GM06990 (cell line): ENCODE measurements at places on chromosomes 5 and 9.

DNA sequence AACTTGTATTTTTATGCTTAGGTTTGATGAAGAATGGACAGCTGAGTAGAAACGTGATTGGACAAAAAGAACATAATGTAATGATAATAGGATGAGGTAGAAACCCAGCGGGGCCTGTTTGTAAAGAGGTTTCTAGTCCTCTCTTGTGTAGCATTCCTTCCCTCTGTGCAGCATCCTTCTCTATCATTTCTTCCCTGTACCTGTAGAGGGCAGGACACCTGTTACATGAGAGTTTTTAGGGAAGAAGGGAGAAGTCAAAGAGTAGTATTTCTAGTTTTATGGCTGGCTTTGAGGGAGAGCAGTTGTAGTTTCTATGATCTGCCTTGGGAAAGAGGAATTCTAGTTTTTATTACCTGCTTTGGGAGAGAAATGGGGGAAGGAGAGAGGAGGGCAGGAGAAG is 162.1 kb upstream of the FST start:
- DNase-seq, result no peak

GRCh38 chr9:22067196-22067595 is 58.1 kb upstream of the CDKN2B start:
- no peak for DNase-seq

- no peak for DNase-seq
These were observed 33.9 kb downstream of the ZFR start for GRCh38 chr5:32410630-32411029.

- no peak for DNase-seq
These were observed 37.2 kb downstream of the OLFML2A start for GRCh38 chr9:124814164-124814535.

- DNase-seq, result peak; percentile 46
These were observed 33.5 kb upstream of the EBF1 start for GRCh38 chr5:159133041-159133741.

DNA sequence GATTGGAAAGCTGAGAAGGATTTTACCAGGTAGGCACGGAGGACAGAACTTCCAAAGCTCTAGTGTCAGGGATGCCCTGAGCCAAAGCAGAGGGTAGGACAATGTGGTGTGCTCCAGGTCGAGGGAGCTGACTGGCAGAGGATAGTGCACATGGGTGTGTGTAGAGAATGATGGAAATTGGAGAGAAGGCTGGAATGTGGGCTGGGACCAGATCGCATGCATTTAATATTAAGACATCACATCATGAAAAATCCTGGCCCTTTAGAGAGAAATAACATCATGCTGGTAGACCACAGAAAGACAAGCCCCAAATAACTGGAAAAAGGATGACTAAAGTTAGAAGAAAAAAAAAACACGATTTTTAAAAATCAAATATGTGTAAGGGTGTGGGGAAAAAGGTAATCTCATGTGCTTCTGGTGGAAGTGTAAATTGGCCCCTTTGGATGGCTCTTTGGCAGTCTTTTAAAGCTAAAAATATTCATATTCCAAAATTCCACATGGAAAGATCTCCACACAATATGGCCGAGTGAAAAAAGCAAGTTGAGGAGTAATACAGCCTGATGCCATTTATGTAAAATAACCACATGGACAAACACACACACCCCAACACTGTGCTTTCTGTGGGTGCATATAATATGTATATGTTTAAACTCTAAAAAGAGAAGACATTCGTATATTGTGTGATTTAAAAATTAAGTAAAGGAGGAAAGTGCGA is 67.0 kb upstream of the TGFBR1 start:
- DNase-seq, result no peak

GRCh38 chr5:172944741-172945140 is 14.5 kb upstream of the RPL26L1 start:
- DNase-seq, result no peak

- no peak for DNase-seq
These were observed 1.9 kb downstream of the VLDLR start for GRCh38 chr9:2623288-2624050.

DNA sequence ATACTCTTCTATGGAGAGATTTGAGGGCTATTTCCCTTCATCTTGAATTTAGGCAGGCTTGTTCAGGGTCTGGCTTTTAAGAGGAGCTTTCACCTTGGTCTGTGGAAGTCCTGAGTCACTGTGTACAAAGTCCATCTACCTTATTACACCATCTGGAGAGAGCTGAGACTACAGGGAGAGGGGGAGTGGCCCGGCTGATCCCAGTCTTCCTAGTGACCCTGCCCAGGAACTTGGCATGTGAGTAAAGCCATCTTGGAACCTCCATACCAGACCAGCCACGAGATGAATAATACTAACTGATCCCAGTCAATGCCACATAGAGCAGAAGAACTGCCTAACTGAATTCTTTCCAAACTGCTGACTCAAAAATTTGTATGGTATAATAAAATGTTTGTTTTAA is 8.4 kb upstream of the IL6ST start:
- DNase-seq, result no peak

GRCh38 chr5:115460472-115460871 is 84.1 kb downstream of the FEM1C start:
- DNase-seq, result peak; percentile 36

DNA sequence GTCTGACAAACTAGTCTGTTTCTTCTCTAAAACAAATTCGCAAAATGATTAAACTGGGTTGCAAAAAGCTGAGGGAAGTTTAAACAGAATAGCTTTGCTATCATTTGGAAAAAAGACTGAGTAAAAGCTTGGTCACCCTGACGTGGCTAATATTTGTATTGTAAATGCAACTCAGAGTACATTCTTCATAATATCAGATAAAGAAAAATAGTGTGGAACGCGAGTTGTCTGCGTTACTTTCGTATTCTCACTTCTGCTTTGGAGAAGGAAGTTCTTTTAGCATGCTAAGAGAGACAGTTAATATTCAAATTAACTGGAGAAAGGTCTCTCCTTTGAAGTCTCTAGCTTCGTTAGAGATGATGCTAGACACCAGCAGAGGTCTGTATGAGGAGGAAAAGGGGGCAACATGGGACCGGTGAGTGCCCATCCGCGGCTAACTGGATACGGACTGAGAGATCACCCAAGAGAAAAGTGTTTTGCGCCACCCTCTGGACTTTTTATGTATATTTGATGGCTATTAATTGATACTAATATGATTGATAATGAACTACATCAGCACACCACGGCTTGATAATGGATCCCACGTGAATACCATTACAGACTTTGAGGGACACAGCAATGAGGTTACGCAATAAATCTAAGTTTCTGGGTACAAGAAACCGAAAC is 2.9 kb upstream of the CNTRL start:
- DNase-seq, result peak; percentile 69
